Muscle of leg (tissue), 16 donors: ENCODE measurements at places on chromosomes 5 and 9. TPM values are rescaled to one million over a fixed set of nuclear protein-coding genes. Genes with fewer than 3 reads are reported as not detected.
A peak's percentile ranks its signal among the peaks of the same experiment; 100 is the strongest.

Gene FOXD4L3
- not detected for total RNA-seq

Gene NUP188
- 21.7 TPM for total RNA-seq

Gene POLR3G
- 1.3 TPM for total RNA-seq

Gene SPRY4
- total RNA-seq = 26.4 TPM

Gene WWC1
- total RNA-seq = 0.89 TPM

Gene FBP1
- total RNA-seq = 0.53 TPM

Gene CYFIP2
- total RNA-seq = 3.1 TPM

Gene PCA3
- total RNA-seq = 0.58 TPM

Gene SKP2
- total RNA-seq = 52.5 TPM

Gene SPTLC1
- 47.7 TPM for total RNA-seq

Gene GHR
- total RNA-seq = 15.2 TPM

GRCh38 chr5:139611703-139612584 lies 36.2 kb upstream of the CXXC5 start:
- H3K27ac ChIP-seq = peak overlapping the region; percentile 7
- H3K4me1 ChIP-seq = peaks cover 2% of the 10 kb centered on the region
- peaks cover 4% of the 10 kb centered on the region for H3K36me3 ChIP-seq
- no peaks in the 10 kb centered on the region for H3K27me3 ChIP-seq

GRCh38 chr9:93210324-93210973 lies 26.5 kb downstream of the WNK2 start:
- no peaks in the 10 kb centered on the region for H3K27me3 ChIP-seq
- no peaks in the 10 kb centered on the region for H3K36me3 ChIP-seq
- H3K27ac ChIP-seq = no peak overlapping the region
- peaks cover 40% of the 10 kb centered on the region for H3K4me1 ChIP-seq
- DNase-seq = no peak

- H3K36me3 ChIP-seq = no peaks in the 10 kb centered on the region
- H3K4me1 ChIP-seq = no peaks in the 10 kb centered on the region
- H3K4me3 ChIP-seq = no peak overlapping the region
- no peaks in the 10 kb centered on the region for H3K27me3 ChIP-seq
Observed at GRCh38 chr5:33049842-33050241, 338.7 kb downstream of the NPR3 start.

GRCh38 chr9:132672413-132672690 lies 2.1 kb downstream of the GTF3C4 start:
- no peak for DNase-seq
- peaks cover 12% of the 10 kb centered on the region for H3K4me1 ChIP-seq
- no peak overlapping the region for H3K4me3 ChIP-seq
- H3K27me3 ChIP-seq = no peaks in the 10 kb centered on the region

- H3K27ac ChIP-seq = no peak overlapping the region
- H3K4me1 ChIP-seq = peaks cover 17% of the 10 kb centered on the region
- no peak overlapping the region for H3K4me3 ChIP-seq
- no peaks in the 10 kb centered on the region for H3K36me3 ChIP-seq
- H3K27me3 ChIP-seq = peaks cover 12% of the 10 kb centered on the region
Observed at GRCh38 chr9:133485531-133486260, 6.8 kb upstream of the SLC2A6 start.

DNA sequence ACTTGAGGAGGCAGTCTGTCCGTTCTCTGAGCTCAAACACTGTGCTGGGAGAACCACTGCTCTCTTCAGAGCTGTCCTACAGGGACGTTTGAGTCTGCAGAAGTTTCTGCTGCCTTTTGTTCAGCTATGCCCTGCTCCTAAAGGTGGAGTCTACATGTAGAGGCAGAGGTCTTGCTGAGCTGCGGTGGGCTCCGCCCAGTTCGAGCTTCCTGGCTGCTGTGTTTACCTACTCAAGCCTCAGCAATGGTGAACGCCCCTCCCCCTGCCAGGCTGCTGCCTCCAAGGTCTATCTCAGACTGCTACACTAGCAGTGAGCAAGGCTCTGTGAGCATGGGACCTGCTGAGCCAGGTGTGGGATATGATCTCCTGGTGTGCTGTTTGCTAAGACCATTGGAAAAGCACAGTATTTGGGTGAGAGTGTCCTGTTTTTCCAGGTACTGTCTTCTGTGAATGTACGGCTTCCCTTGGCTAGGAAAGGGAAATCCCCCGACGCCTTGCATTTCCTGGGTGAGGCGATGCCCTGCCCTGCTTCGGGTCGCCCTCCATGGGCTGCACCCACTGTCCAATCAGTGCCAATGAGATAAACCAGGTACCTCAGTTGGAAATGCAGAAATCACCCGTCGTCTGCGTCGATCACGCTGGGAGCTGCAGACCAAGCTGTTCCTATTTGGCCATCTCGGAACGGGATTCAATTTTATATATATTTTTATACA lies 58.5 kb downstream of the CNTRL start:
- DNase-seq = no peak
- no peak overlapping the region for H3K4me3 ChIP-seq
- no peaks in the 10 kb centered on the region for H3K4me1 ChIP-seq
- H3K36me3 ChIP-seq = peaks cover 22% of the 10 kb centered on the region
- no peaks in the 10 kb centered on the region for H3K27me3 ChIP-seq

- DNase-seq = no peak
- no peaks in the 10 kb centered on the region for H3K4me1 ChIP-seq
- H3K27me3 ChIP-seq = no peaks in the 10 kb centered on the region
- no peak overlapping the region for H3K4me3 ChIP-seq
Observed at GRCh38 chr5:78046006-78046405, 248.5 kb downstream of the AP3B1 start.

DNA sequence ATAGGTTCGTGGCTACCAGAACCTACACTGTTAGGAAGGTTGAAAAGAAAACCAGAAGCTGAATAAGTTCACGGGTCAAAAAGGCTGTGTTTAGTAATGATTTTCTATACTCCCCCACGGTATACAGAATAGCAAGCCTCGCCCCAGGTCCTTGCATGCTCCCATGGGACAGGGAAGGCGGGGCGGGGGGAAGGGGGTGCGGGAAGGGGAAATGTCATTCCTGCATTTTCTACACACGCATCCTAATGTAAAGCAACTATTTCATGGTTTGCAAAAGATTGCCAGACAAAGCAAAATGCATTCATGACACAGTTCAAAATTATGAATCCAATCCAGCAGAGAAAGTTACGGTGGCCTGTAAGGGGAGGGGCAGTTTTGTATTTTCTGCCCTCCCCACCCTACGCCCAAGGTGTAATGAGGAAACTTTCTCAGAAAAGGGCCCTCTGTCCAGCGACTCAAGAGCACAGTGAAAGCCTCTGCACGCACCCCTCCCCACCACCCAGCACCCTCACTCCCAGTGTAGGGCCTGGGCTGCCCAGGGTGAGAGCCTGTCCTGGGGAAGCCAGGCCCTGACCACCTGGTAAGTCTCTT lies 105.2 kb downstream of the ROR2 start:
- peaks cover 36% of the 10 kb centered on the region for H3K4me1 ChIP-seq
- peaks cover 5% of the 10 kb centered on the region for H3K27me3 ChIP-seq
- H3K27ac ChIP-seq = peak overlapping the region; percentile 69
- no peak overlapping the region for H3K4me3 ChIP-seq
- DNase-seq = no peak
- H3K36me3 ChIP-seq = no peaks in the 10 kb centered on the region

DNA sequence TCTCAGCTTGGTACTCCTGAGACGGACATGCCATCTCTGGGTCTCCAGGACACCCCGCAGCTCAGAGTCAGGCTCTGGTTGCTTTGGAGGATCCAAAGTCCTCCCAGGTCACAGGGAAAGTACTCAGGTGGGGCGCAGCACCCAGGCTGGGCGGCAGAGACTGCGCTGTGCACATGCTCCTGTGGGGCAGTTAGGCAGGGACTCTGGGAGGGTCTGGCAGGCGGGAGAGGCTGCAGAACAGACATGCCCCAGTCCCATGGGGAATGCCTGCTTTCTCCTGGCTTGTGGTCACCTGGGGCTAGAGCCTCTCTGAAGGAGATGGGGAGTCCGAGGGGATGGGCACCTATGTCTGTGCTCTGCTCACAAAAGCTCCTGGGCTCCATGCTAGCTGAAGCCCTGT lies 45.3 kb upstream of the ITGA2 start:
- H3K27ac ChIP-seq = no peak overlapping the region
- no peaks in the 10 kb centered on the region for H3K27me3 ChIP-seq
- no peak overlapping the region for H3K4me3 ChIP-seq
- DNase-seq = no peak
- no peaks in the 10 kb centered on the region for H3K4me1 ChIP-seq

DNA sequence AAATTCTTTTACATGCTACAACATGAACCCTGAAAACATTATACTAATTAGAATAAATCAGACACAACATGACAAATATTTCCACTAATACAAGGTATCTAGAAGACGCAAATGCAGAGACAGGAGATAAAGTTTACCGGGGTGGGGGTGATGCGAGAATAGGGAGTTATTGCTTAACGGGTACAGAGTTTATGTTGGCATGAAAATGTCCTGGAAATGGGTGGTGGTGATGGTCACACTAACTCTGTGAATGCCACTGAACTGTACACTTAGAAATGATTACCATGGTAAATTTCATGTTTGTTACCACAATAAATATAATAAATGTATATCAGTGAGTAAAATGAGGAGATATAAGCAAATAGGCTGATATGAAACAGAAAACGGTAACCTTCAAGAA lies 132.7 kb downstream of the DCP2 start:
- H3K4me1 ChIP-seq = peaks cover 3% of the 10 kb centered on the region
- H3K27ac ChIP-seq = no peak overlapping the region
- peaks cover under 1% of the 10 kb centered on the region for H3K36me3 ChIP-seq
- no peak for DNase-seq

DNA sequence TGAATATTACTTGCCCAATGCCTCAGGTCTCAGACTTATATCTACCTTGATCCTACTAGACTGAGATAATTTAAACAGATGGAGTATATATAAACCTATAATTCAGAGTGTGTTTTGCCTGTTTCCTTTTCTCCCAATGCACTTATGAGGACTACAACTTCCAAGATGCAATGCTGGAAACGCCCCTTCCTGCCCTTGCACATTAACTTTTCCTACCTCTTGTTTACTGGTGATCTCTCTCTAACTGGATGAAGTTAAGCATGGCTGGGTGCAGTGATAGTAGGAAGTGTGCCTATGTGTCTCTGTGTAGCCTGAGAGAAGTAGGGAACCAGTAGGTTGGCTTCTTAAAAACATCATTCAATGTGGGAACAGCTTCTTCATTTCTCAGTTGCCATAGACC lies 115.2 kb downstream of the SVEP1 start:
- H3K4me3 ChIP-seq = no peak overlapping the region
- no peaks in the 10 kb centered on the region for H3K36me3 ChIP-seq
- no peak overlapping the region for H3K27ac ChIP-seq
- no peaks in the 10 kb centered on the region for H3K27me3 ChIP-seq
- no peak for DNase-seq

DNA sequence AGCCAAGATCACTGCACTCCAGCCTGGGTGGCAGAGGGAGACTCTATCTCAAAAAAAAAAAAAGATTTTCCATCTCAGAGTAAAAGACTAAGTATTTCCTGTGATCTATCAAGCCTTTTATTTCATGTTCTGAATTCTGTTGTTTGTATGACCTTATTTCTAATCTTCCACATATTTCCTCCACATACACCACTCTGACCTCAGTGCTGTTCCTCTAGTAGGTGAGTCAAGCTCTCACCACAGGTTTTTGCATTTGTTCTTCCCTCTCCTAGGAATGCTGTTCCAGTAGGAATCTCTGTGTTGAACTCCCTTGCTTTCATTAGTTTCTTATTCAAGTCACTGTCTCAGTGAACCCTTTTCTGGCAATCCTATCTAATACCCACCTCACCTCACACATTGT lies 68.1 kb downstream of the INVS start:
- no peaks in the 10 kb centered on the region for H3K27me3 ChIP-seq
- DNase-seq = no peak
- H3K4me3 ChIP-seq = no peak overlapping the region
- H3K36me3 ChIP-seq = peaks cover 2% of the 10 kb centered on the region
- no peaks in the 10 kb centered on the region for H3K4me1 ChIP-seq

DNA sequence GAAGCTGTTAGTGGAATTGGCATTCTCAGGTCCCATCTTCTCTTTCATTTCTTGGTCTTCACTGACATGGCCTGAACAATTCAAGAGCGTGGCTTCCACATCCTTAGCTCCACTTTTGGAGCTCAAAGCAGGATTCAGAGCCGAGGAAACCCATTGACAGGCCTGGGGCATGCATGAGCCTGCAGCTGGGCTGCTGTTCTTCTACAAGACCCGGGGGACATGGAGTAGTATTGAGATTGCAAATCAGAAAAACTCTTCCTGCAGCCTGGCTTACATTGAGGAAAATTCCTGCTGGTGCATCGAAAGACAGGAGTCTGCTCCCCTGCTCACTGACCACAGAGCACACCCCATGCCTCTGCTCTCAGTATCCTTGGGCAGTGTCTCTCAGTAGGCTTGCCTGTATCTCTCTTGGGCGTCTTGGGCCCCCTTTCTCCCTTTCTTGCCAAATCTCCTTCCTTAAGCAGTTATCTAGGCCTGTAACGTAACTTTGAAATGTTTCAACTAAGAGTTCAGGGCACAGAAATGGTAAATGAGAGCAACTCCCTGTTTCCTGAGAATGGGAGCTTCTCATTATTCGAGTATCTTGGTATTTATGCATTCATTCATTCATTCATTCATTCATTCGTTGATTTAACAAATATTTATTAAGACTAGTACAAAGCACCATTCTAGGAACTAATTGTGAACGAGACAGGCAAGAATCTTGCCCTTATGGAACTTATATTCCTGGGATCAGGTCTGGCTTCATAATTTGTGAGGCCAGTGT lies 603.6 kb upstream of the CLINT1 start:
- H3K36me3 ChIP-seq = no peaks in the 10 kb centered on the region
- peak overlapping the region; percentile 71 for H3K27ac ChIP-seq
- H3K27me3 ChIP-seq = no peaks in the 10 kb centered on the region
- H3K4me1 ChIP-seq = peaks cover 24% of the 10 kb centered on the region

DNA sequence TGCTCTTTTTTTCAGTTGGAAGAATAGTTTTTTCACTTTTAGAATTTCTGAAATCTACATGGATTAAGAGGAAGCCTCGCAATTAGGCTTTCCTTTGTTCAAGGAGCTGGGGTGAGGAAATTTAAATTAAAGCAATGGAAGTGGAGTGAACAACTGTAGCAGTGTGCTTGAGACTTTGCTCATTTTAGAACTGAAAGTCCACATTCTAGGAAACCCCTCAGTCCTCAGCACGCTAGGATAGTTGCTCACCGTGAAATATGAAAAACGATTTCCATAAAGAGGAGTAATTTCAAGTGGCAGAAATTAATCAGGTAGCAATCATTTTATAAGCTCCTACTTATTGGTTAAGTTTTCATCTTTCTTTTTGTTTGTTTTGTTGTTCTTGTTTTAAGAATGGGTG lies 243.0 kb upstream of the ITGA1 start:
- H3K27ac ChIP-seq = no peak overlapping the region
- H3K36me3 ChIP-seq = no peaks in the 10 kb centered on the region
- no peaks in the 10 kb centered on the region for H3K27me3 ChIP-seq
- H3K4me1 ChIP-seq = no peaks in the 10 kb centered on the region
- DNase-seq = no peak
- H3K4me3 ChIP-seq = no peak overlapping the region

- H3K27ac ChIP-seq = no peak overlapping the region
- peaks cover 4% of the 10 kb centered on the region for H3K4me1 ChIP-seq
- H3K27me3 ChIP-seq = no peaks in the 10 kb centered on the region
- no peak overlapping the region for H3K4me3 ChIP-seq
- no peaks in the 10 kb centered on the region for H3K36me3 ChIP-seq
Observed at GRCh38 chr9:20662156-20662555, 21.9 kb upstream of the FOCAD start.

GRCh38 chr5:38780945-38781344 lies 64.9 kb upstream of the OSMR start:
- no peak overlapping the region for H3K4me3 ChIP-seq
- H3K27me3 ChIP-seq = no peaks in the 10 kb centered on the region
- no peaks in the 10 kb centered on the region for H3K36me3 ChIP-seq
- no peak overlapping the region for H3K27ac ChIP-seq
- DNase-seq = peak; percentile 89
- peaks cover 3% of the 10 kb centered on the region for H3K4me1 ChIP-seq

- no peak for DNase-seq
- H3K4me3 ChIP-seq = no peak overlapping the region
- H3K27ac ChIP-seq = no peak overlapping the region
- peaks cover 8% of the 10 kb centered on the region for H3K4me1 ChIP-seq
- no peaks in the 10 kb centered on the region for H3K36me3 ChIP-seq
Observed at GRCh38 chr5:1762121-1762882, 37.3 kb downstream of the MRPL36 start.
